ENCODE measurements at places on chromosomes 1 and 21.

- DNase-seq, result no peak
Observed at GRCh38 chr1:87103074-87103473, 188.6 kb downstream of the HS2ST1 start.

GRCh38 chr21:22063140-22063539 lies 1064.9 kb downstream of the NCAM2 start:
- DNase-seq, result no peak

DNA sequence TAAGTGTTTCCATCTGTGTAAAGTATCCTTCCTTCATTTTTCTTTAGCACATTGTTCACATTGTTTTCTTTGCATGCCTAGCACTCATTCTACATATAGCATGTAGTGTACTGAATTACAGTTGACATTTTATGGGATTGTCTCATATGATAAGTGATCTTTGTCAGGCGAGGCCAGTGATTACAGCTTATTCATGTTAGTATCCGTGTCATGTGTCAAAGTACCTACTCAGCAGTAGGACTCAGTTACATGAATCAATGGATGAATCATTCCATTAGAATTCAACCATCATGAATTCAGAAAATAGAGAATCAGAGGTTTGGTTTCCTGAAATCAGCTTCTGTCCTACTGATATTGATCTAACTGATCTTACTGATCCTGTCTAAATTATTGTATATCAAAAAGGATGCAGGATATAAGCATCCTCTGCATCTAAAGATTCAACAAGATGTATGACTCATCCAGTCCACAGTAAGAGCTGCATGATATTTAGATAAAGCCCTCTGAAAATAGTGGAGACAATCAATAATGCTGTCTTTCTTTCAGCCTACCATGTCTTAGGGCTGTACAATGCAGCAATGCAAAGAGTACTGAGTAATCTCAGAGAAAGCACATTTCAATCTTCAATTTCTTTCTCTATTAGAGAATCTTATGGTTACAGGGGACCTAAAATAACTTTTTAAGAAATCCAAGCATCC lies 20.7 kb upstream of the HRNR start:
- DNase-seq, result no peak

- DNase-seq, result no peak
Observed at GRCh38 chr1:230632273-230632873, 9.9 kb upstream of the COG2 start.

DNA sequence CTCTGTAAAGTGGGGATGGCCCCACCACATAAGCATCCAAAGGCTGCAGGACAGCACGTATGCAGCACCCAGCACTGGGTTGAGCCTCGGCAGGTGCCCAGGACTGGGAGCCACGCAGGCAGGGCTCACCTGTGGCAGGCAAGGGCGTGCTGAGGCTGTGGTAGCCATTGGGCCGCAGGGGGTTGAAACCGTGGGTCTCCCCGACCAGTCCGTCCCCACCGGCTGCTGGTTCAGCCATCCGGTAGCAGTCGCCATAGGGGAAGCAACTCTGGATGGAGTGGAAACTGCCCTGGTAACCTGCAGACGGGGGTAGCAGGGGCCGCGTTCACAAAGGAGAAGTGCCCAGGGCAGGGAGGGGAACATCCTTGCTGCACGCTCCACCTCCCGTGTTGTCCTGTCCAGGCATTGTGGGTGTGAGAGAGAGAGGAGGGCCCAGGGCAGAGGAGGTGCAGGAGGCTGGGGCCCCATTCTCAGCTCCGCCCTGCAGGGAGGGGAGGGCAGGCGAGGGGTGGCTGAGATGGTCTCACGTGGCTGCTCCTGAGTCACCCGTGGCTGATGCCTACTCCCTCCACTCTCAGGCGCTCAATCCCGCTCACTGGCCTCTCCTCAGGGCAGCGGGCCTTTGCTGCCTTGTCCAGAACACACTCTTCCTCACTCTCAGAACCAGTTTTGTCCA lies 49.9 kb downstream of the DMRTB1 start:
- DNase-seq, result no peak

DNA sequence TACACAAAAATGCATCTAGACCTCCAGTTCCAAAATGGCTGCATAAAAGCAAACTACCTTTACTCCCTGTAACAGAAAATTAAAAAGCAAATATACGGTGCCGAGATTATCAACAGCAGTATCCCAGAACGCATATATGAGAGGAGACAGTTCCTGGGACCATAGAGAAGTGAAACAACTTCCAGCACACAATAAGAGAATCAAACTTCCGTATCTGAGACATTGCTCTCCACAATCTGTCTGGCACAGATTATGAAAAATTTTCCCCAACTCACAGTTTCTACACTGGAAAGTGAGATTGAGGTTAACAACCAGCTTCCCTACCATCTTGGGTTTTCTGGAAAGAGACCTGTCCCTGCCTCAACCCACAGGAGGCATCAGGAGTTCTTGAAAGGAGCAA lies 47.2 kb upstream of the ST6GALNAC3 start:
- DNase-seq, result no peak

GRCh38 chr1:24125456-24125855 lies 13.5 kb upstream of the MYOM3 start:
- no peak for DNase-seq

DNA sequence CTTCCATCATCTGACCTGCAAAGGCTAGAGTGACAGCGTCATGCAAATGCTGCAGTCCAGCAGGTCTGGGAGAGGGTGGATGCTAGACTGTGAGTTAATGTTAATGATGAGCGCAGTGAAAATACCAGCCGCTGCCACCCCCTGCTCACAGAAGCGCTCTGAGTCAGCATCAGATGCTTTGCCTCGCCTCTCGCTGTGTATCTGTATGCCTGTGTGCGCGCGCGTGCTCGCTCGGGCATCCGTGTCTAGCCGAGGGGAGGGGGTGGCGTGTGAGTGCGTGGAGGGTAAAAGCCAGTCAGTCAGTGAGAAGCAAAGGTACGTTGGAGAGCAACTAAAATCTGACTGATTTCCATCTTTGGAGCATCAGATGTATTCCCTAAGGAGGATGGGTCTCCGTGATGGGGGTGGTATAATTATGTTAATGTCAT lies 858.7 kb downstream of the USP25 start:
- no peak for DNase-seq

DNA sequence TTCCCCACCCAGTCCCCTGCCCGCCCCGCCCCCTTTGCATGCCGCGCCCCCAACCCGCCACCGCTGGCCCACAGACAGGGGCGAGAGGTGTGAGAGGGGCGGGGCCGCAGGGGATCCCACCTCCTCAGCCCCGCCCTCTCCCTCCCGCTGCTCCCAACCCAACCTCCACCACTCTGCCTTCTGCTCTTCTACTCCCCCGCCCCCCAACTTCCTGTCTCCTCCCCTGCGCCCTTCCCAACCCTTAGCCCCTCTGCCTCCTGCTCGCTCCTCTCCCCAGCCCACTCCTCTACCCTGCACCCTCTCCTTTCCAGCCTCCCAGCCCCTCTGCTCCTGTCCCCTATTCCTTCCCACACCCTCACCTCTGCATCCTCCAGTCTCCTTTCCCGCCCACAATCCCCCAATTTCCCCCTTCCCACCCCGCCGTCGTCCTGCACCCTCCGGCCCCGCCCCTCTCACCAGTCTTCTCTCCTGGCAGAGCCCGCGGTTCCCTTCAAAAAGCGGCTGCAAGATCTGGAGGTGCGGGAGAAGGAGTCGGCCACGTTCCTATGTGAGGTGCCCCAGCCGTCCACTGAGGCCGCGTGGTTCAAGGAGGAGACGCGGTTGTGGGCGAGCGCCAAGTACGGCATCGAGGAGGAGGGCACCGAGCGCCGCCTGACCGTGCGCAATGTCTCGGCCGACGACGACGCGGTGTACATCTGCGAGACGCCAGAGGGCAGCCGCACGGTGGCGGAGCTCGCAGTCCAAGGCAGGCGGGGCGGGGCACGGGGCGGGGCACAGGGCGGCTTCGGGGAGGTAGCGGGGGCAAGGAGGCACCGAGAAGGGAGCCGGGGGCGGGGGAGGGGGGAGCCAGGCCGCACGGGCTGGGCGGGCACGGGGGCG lies 5.4 kb downstream of the OBSCN start:
- DNase-seq, result peak; percentile 87

- no peak for DNase-seq
Observed at GRCh38 chr1:31374511-31375196, 1.8 kb upstream of the FABP3 start.

DNA sequence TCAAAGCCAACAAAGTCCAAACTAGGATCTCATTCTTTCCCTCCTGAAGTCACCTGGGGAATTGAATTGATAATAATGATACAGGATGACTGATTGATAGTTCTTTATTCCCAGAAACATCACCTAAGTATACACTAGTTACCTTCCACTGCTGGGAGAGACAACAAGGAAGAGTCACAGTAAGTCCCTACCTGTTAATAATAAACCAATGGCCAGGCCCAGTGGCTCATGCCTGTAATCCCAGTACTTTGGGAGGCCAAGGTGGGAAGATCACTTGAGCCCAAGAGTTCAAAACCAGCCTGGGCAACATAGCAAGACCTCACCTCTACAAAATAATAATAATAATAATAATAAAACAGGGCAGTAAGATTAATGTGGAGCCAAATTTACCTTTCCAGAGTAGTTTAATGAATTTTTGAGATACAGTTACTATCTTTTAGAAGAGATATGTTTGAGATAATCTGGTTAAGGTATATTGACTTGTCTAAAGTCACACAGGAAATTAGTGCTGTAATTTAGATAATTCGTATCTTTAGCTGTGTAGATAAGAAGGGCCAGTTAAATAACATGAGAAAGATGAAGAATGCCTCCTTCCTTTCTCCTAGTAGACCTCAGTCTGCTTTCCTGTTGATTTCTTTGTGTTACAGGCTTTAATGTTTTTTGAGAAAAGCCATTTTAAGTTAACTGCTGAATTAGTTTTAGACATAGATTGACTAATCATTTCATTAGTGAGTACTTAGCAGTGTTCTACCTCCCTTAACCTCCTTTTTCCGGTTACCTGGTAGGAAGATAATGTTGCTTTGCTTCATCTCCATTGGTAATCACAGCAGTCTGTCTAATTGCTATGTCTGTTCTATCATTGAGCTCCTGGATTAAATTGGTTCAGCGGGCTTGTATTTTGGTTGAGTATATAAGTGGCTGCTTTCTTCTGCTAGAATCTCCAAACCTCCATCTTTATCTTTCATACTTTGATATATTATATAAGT lies 22.0 kb downstream of the SMAP2 start:
- no peak for DNase-seq

DNA sequence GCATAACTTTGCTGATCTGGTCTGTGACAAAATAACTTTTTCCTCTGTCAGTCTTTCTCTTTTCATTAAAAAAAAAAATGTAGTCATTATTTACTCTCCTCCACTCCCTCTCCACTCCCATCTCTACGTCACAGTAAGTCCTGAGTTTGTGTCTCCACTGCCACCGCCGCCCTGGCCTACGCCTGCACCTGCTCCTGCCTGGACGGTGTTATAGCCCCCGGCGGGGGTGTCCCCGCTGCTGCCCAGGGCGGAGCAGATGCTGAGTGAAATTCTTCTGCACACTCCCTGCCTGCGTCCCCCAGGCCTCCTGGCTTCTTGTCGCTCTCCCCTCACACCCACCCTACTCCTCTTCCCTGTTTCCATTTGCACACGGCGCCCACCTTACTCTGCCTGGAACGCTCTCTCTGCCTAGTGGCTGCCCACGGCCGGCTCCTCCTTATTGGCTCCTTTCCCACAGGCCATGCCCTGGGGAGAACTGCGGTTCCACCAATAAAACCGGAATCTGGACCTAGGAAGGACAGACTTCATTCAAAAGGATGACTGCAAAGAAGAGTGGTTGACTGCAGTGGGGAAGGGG lies 55.2 kb upstream of the C1orf174 start:
- no peak for DNase-seq

DNA sequence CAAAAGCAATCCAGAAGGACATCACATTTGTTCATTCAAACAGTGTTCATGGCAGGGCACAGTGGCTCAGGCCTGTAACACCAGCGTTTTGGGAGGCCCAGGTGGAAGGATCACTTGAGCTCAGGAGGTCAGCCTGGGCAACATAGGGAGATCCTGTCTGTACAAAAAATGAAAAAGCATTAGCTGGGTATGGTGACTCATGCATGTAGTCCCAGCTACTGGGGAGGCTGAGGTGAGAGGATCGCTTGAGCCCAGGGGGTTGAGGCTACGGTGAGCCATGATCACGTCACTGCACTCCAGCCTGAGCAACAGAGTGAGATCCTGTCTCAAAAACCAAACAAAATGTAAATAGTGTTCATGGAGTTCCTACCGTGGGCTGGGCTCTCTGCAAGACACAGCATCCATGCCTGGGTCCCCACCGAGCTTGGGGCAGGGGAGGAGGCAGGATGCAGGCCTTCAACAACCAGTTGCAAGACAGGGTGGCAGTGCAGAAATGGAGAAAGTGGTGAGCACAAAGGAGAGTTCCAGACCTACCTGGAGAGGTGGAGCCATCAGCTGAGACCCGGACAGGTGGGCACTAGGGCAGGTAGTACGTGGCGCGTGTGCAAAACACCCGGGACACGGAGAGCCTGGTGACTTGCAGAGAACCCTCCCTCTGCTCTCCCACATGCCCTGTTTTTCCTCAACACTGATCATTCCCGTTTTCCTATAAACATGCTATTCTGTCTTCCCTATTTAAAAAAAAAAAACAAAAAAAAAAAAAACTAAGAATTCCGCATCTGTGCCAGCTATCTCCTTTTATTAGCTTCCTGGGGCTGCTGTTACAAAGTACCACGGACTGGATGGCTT lies 138.9 kb downstream of the TOMM20 start:
- no peak for DNase-seq

DNA sequence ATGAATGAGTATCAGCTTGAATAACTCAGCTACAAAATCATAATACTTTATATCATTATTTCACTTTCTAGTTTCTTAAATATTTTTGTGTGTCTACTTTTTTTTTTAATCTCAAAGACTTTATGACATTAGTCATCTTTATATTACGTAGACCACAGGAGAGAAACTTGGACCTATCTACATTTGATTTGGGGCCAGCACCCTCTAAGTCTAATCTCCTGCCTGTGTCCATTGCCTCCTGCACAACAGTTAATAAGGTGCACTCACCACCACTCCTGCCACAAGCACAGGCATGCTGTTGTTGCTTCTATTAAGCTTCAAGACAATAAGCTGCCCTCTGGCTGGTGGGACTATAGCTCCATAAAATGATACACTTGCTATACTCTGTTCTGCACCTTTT lies 70.4 kb downstream of the DIRAS3 start:
- DNase-seq, result no peak

- no peak for DNase-seq
Observed at GRCh38 chr1:87180682-87181081, 148.0 kb upstream of the LMO4 start.

GRCh38 chr1:158286941-158287346 lies 2.8 kb upstream of the CD1C start:
- no peak for DNase-seq

DNA sequence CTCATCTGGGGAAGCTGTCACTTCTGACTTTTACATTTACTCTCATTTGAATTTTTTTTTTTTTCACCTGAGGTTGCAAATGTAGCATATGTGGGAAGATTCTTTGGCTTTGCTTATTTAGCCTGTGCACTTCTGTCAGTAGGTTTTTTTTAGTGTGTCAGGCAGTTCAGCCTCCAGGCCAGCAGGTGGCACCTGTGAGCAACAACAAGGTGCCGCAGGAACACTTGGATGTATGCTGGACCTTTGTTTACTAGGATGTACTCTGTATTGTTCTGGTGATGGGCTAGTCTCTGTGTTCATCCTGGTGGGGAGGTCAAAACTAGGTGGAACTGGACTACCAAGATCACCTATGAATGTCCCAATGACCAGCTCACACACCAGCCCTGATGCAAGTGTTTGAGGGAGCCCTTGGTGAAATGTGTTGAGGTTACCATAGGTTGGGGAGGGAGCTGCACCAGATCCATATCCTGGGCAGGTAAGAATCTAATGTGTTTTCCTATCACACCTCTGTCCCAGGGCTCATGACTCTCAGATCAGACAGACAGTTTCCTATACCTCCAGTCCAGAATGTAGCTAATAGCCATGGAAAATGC lies 618.2 kb downstream of the BRINP3 start:
- DNase-seq, result no peak

GRCh38 chr1:215133532-215133931 lies 51.0 kb downstream of the KCNK2 start:
- no peak for DNase-seq
